ENCODE measurements at places on chromosomes 5 and 9.

DNA sequence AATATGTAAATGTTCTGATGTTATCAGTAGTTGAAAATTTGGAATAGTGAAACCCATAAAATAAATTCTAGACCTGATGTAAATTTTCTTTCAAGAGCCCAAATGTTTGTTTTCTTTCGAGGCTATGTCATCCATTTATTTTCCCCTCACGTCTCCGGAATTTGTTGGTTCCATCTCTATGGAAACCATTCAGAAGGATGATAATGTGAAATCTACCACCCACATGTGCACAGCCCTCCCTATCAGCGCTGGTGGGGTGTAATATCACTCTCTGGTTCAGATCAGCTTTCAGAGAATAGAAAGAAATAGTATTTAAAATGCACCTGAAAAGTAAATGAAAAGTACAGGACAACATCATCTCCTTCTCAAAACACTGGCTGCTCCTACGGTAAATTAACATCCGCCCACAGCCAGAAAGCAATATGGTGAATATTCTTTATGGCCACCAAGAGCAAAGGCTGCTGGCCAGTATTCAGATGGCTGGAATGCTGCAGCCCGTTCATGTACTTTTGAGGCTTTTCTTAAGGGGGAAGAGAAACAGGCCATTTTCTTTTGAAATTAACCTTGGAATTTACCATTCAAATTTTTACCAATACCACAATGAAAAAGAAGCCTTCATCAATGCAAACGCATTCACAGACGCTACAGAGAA, 28.5 kb downstream of the GLDC start:
- DNase-seq, result no peak

DNA sequence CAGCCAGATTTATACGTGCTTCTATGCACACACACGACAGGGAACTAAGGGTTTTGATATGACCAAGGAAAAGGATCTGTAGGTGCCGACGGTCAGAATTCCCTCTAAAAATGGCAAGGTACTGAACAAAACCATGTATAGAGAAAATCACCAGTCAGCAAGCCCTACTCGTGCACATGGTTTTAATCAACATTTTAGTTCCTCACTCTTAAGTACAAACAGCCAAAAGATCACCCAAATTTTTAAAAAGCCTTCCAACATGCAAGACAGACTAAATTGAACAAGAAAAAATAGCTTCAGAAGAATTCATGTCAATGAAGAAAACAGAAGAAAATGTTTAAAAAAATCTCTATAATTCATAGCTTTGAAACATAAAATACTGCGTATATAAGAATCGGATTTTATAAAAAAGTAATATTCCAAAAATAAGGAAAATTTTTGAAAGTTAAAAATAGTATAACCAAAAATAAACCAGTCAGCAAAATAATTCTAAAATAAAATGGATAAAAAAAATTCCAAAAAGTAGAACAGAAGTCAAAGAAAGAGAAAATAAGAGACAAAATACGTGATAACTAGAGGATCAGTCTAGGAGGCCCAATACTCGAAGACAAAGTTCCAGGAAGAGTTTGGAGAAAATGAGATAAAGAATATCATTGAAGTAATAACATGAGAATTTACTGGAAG, 43.0 kb upstream of the KCNV2 start:
- DNase-seq, result no peak

- DNase-seq, result no peak
Measured at GRCh38 chr5:136199408-136199807, 6.4 kb upstream of the SMIM32 start.

GRCh38 chr5:36492984-36493654, 113.3 kb upstream of the SLC1A3 start:
- peak; percentile 14 for DNase-seq

DNA sequence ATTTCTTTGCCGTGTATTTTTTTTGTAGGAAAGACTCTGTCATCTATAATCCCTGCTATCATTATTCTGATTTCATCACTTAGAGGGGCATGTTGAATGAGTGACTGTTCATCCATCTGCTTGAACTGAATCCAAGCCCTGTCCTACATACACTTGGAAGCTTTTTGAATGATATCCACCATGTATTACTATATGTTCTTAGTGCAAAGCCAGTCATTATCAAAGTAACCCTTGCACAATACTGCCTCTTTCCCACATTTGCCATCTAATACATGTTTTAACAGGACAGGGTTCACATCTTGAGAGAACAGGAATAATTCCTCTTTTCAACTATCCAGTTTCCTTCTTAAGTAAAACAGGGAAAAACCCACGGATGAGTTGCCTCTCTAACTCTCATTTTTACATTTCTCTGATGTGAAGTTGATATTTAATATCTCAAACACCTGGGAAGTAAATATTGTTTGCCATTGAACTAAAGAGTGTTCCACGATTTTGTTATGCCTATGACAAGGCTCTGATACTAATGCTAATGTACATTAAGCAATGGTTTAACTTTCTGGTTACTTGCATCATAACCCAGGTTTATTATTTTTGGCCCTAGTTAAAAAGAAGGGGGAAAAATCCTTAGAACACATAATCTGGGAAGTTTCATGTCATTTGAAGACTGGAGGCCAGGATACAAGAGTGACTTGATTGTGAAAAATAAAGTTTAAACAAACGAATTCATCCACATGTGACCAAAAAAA, 103.7 kb upstream of the TARS1 start:
- DNase-seq, result no peak

DNA sequence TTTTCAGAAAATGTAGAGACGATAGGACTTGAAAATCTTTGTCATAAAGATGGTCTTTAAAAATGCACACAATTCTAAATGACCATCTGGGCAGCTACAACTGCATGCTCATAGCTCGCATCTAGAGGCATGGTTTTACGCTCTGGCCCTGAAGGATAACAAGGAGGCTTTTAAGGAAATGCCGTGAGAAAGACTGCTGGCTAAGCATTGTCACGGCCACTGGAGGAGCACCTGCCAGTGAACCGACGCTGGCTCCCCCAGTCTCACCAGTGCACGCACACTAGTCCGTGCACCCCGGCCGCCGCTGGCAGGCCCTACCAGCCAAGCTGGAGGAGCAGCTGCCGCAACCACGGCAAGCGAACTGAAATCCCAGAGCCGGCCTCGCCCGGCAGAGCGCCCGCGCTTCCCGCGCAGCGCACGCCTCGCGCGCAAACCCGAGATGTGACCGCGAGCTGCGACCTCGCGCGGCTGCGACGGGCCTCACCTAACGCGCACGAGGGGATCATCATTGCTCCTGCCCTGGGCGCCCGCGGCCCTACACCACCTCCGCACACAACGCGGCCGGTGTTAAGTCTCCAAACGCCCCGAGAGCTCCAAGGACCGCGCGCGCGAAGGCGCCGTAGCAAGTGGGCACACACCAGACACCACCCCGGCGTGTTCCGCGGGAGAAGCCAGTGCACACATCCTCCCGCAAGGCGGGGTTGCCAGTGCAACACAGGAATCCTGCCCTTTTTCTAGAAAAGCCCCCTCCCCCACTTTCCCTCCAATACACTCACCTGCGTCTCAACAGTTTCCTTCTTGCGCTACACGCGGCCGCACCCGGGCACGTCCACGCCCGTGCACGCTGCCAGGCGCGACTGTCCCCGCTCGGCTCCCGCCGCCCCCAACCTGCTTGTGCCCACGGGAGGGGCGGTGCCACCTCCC, 5.3 kb downstream of the ELAVL2 start:
- DNase-seq, result no peak

- no peak for DNase-seq
Measured at GRCh38 chr9:114631166-114631565, 20.1 kb downstream of the TMEM268 start.

- no peak for DNase-seq
Measured at GRCh38 chr9:125591245-125591644, 115.8 kb downstream of the MAPKAP1 start.

- DNase-seq, result no peak
Measured at GRCh38 chr5:163893281-163893680, 387.9 kb downstream of the MAT2B start.

DNA sequence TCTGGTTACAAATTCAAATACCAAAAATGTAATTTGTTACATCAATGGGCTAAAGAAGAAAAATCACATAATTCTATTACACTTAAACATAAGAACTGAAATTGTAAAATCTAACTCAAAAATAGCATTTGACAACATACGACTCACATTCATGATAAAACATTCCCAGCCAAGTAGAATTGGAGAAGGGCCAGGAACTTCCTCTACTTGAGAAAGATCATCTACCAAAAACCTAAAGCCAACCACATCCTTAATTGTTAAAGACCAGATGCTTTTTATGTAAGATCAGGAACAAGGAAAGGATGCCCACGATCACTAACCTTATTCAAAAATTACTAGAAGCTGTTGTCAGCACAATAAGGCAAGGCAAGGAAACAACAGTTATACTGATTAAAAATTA, 1819.8 kb upstream of the C9orf72 start:
- no peak for DNase-seq

DNA sequence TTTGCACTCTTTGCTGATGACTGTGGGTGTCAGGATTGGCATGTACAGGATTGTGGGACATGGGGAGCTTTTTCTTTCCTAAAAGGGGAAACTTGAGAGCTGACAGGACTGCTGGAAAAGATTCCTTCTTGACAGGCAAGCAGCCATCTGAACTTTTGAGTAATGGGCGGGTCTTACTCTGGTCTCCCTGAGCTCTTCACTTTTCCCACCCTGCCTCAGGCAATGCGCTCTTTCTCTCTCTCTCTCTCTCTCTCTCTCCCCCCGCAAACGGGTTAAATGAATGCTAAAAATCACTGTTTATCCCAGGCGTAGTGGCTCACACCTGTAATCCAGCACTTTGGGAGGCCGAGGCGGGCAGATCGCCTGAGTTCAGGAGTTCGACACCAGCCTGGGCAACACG, 37.1 kb upstream of the F2RL1 start:
- DNase-seq, result no peak

- no peak for DNase-seq
Measured at GRCh38 chr5:72129725-72130124, 22.4 kb downstream of the MAP1B start.

DNA sequence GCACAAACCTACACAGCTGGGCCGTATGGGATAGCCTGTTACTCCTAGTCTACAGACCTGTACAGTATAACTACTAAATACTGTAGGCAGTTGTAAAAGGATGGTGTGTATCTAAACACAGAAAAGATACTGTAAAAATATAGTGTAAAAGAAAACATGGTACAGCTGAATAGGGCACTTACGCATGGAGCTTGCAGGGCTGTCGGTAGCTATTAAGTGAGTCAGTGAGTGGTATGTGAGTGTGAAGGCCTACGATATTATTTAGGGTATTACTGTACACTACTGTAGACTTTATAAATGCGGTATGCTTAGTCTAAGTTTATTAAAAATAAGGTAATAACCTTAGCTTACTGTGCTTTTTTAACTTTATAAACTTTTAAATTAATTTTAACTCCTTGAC, 1.2 kb downstream of the ZCCHC9 start:
- no peak for DNase-seq

GRCh38 chr5:94244921-94245320, 373.5 kb downstream of the KIAA0825 start:
- DNase-seq, result no peak

DNA sequence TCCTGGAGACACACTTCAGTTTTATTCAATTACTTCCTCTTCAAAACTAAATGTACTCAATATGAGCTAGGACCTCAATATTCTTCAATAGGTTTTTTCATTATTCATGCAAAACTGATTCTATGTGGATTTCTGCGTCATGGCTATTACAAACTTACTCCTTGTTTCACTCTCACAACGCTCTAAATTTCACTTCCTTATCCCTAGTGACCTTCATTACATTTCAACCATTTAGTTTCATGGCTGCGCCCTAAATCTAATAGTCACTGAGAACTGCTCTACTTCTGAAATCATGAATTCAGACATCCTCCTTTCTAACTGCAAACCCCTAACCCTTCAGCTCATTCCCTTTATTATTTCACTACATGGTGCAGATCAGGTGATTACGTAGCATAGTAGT, 93.9 kb downstream of the SLC25A46 start:
- no peak for DNase-seq

DNA sequence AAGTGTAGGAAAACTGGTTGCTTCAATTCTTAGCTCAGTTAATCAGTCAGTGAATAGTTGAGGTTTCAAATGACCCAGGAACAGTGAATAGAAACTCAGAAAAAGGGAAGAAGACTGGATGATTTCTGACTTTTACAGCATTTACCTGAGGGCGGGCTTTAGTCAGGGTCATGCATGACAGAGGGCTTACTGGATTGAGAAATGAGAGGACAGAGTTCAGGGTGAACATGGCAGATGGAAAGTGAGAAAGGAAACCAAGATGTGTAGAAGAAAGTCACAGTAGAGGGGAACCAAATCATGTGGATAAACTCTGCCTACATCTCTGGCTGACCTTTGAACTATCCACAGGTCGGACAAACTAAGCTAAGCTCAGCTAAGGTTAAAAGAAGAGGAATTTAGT, 596.0 kb downstream of the SEMA5A start:
- no peak for DNase-seq

DNA sequence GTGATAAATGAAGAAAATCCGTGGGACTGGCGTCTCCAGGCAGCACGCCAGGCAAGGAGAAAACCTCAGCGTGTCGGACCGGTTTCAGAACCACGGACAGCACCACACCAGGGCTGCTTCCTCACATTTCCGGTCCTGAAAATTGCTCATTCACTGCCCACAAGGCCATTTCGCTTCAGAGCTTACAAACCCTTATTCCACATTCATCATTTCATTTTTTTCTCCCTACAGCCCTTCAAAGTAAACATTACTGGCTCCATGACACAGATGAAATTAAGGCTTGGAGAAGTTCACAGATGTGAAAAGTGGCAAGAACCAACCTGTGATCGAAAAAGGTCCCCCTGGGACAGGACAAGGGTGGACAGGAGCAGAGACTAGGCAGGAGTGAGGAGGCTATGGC, 1.5 kb upstream of the GPRIN1 start:
- peak; percentile 9 for DNase-seq

GRCh38 chr9:81522716-81523551, 166.4 kb downstream of the TLE1 start:
- no peak for DNase-seq

DNA sequence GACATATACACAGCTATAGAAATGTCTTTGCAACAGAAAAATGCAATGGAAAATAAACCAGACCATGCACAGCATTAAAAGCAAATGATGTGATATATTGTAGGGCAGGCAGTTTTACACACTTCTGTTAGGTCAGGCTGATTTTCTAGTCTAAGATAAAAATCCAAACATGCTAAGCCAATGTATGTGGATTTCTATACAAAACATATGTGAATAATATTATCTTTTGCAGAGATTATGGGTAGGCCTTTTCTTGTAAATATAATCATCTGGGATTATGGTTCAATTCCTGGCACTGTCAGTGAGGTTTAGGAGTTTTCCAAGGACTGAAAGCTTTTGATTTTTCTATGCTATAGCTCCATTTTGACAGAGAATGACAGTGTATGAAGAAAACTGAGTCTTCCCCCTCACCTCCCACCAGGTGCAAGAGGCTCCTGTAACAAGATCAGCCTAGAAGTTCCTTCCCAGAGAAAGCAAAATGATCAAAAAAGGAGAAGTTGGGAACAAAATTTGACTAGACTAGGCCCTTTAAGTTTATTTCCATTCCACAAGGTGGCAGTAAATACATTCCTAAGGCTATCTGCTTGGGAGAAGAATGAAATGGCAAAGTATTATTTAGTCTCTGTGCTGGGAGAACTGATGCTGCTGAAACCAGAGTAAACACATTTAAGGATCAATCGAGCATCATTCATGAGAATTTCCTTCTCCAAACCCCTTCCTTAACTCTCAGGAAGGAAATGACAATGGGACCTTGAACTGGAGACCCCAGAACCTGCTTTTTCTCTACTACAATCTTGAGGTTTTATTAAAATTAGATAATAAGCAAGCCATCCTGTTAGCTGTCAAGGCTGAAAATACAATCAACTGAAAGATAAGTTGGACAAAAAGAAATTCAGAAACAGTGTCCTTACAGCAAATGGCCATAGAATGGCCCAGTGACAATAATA, 133.0 kb upstream of the TUT7 start:
- DNase-seq, result no peak

GRCh38 chr5:63563008-63563917, 399.0 kb downstream of the HTR1A start:
- no peak for DNase-seq

All from HS-27A (cell line).